ENCODE measurements at places on chromosomes 6 and 20. TPM values are rescaled to one million over a fixed set of nuclear protein-coding genes. Genes with fewer than 3 reads are reported as not detected.

PDYN gene
- polyA plus RNA-seq, result not detected

VSTM2L gene
- polyA plus RNA-seq, result 0.66 TPM

BEND6 gene
- polyA plus RNA-seq, result 9.7 TPM

LINC00237 gene
- polyA plus RNA-seq, result not detected

C6orf58 gene
- polyA plus RNA-seq, result 0.05 TPM

PGC gene
- not detected for polyA plus RNA-seq

SYCP2L gene
- polyA plus RNA-seq, result 0.02 TPM

DNA sequence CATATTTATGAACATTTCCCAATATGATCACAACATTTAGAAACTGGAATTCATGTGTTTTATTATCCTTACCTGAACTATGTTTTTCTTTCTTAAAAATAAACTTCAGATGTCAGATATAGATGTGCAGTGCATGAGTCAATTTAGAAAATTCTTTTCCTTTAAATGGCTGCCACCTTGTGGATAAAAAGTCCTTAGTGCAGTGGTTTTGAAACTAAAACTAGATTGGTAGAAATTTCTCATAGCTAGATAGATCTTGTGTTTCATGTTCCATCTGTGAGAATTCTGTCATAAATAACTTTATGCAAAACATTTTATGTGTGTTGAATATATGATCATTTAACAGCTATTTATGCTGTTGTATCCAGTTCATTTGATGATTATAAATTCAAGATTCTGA, 134.9 kb downstream of the KLHL32 start:
- DNase-seq, result peak; percentile 32

- DNase-seq, result no peak
Measured at GRCh38 chr6:159053781-159054398, 9.1 kb upstream of the TAGAP start.

GRCh38 chr20:47118641-47119040, 224.0 kb downstream of the EYA2 start:
- no peak for DNase-seq

DNA sequence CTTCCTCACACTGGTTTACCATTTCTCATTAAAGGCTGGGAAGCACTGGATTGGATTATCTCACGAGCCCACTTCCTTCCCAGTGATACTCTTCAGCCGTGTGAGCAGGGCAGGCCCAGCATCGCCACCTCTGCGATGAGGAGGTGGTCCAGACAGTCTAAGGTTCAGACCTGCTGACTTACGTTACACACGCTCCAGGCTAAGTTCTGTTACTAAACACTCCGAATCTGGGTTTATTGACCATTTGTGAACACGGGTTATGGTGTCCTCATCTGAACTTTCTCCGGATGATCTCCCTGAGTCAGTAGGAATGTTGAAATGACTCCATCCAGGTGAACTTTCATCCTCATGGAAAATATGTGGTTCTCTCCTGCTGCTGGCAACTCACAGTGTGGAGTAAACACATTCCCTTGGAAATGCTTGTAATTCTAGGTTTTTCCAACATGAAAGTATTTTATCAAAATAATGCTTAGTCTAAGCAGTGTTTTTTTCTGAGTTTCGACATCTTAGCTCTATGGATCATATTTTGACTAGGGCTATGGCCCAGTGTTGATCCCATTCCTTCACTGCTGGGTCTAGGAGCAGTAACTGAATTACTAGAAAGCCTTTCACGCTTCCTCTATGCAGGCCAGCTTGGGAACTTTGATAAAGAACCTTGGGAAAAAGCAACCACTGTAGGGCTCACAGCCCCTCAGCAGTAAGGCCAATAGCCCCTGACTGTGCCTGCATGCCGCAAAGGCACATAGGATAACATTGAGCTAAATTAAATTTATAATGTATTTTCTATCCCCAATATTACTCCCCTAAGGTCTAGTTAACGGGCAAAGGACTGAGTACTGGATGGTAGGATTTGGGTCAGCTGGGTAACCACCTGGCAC, 37.7 kb upstream of the PXDC1 start:
- DNase-seq, result peak; percentile 20
